NCI-H2227 treated with DMSO at 0.1 percent for 48 hours (cell line): ENCODE measurements at places on chromosomes 12 and 14.

GRCh38 chr14:71202881-71203280 lies 295.6 kb downstream of the PCNX1 start:
- no peak for DNase-seq

GRCh38 chr12:113647048-113647447 lies 175.4 kb upstream of the LHX5 start:
- DNase-seq = no peak

GRCh38 chr12:100141998-100142850 lies 450 bp downstream of the BLTP3B start:
- DNase-seq = peak; percentile 58

- DNase-seq = no peak
These were observed 3.0 kb downstream of the SMIM10L1 start for GRCh38 chr12:11174022-11174421.

GRCh38 chr12:25550186-25550585 lies 2.9 kb downstream of the LMNTD1 start:
- no peak for DNase-seq

DNA sequence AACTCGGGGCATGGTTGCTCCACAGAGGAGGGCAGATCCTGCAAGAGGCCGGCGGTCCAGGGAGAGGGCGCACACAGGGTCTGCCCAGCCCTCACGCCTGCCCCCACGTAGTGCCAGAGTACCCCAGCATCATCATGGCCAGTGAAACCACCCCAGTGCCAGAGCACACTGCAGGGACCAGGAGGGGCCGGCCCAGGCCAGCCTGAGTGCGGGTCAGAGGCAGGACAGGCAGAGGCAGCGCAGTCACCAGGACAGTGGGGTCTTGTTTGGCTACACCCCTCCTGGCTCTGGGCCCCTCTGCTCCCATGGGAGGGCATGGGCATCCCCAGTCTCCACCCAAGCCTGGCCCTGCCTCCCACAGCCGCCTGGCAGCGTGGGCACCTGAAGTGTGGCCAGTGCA lies 34.7 kb downstream of the LRCOL1 start:
- DNase-seq = no peak

- DNase-seq = no peak
These were observed 37.3 kb upstream of the C12orf75 start for GRCh38 chr12:105293187-105293586.

GRCh38 chr12:102052192-102053061 lies 9.4 kb downstream of the WASHC3 start:
- no peak for DNase-seq

DNA sequence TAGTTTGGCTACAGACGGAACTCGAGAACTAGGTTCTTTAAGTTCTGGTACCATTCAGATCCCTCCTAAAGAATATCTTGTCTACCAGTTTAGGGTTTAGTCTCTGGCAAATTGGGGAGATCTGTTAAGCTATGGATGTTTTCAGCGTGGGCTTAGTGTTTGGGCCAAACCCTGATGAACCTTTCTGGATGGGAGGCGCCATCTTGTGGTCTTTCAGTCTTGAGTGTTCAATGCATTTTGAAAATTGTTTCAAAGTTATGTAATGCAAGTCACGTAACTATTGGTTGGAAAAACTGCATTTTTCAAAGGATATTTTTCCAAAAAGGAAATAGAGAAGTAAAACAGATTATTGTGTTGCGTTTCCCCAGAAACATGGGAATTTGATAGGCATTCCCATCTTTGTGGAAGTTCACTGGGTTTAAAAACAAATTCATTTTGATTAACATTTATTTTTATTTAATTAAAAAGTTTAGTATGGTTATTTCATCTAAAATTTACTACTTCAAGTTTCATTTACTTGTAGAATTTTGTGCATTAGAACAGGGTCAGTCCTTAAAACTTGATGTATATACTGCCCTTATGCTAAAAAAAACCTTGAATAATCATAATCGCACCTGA lies 169.0 kb downstream of the PRIMA1 start:
- peak; percentile 4 for DNase-seq

DNA sequence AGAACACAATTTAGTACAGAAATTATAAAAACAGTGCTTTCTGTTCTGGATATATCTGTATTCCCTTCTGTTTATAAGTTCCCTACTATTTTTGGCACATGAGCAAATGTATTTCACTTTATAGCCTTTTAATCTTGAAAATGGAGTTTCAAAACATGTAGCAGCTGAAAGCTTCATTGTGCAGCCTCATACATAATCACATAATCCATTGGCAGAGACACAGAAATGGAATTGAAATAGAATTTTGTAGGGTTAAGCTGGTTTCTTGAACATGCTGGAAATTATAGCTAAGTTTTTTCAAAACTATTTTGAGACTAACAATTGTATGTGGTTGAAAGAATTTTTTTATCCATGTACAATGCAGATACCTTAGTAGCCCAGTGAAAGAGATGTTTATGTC lies 614.3 kb upstream of the MDGA2 start:
- DNase-seq = no peak

DNA sequence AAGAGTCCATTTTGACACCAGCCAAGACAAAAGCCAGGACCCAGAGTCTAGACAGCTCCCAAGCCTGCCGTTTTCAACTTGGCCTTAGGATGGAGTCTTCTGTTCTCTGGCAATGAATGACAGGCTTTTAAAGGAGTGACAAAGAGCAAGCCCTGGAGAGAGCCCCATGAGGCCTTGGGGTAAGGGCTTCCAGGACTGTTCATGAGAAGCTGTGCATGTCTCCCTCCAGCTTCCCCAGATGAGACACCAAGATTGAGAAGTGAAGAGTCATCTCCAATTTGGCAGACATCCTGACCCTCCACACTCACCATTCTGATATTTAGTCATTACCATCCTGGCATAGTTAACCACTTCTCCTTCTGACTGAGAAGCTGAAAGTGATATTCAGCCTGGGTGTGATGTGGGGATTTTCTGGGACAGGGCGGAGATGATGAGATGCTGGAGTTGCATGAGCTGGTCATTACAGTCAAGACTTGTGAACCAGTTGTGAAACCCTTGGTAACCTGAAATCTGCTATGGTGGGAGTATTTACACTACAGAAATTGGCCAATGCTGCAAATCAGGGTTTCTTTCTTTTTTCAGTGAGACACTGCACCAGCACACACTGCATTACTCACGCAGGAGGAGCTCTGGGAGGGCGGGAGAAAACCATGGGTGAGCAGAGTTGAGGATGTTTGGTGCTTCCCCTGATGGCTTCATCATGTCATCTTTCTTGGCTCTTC lies 77.8 kb downstream of the VCPKMT start:
- DNase-seq = no peak

- no peak for DNase-seq
These were observed 43.6 kb upstream of the DDX11 start for GRCh38 chr12:31029916-31030562.

GRCh38 chr12:41967668-41968500 lies 176.8 kb downstream of the GXYLT1 start:
- peak; percentile 52 for DNase-seq

DNA sequence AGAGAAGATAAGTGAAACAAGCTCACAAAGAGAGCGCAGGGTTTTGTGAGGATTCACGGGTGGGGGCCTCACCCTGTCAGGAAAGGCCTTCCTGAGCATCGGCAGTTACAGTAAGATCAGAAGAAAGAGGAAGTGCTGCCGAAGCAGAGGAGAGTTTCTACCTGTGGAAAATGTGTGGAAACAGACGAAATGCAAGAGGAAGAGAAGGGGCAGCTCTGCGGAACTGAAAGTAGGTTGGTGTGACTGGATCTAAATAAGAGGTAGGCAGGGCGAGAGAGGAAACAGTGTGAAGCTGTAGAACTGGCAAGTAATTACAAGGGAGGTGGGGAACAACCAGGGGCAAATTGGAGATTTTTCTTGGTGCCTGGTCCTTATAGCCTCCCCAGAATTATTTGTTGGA lies 2.6 kb downstream of the GPR68 start:
- no peak for DNase-seq

DNA sequence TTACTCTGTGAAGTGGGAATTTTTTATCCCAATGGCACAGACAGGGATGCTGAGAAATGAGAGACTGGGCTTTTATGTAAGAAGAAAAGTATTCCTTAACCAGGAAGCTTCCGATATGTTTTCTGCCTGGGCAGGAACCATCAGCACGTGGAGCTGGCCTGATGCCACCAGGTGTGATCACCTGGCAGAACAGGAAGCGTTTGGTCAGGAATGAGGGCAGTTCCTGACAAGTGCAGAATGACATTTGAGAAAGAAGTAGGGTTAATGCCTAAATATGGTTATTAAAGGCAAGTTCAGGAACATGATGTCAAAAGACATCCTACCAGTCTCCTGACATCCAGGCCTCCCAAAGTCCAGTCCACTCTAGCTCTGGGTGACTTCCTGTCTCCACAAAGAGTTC lies 210.3 kb downstream of the NUAK1 start:
- no peak for DNase-seq

- no peak for DNase-seq
These were observed 3.0 kb upstream of the PLEKHG6 start for GRCh38 chr12:6307529-6307928.

DNA sequence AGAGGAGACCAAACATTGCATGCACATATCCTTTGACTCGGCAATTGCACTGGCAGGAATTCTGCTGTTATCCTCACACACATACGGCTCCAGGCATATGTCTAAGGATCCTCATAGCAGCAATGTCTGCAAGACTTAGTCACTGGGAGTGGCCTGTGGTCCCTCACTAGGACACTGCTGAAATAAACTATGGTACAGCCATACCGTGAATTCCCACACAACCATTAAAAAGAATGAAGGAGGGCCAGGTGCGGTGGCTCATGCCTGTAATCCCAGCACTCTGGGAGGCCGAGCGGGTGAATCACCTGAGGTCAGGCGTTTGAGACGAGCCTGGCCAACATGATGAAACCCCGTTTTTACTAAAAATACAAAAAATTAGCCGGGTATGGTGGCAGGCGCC lies 105.1 kb downstream of the ZFP36L1 start:
- DNase-seq = no peak

- DNase-seq = no peak
These were observed 21.5 kb downstream of the PPTC7 start for GRCh38 chr12:110561471-110562201.

GRCh38 chr12:97375310-97375709 lies 87.3 kb upstream of the RMST start:
- no peak for DNase-seq

GRCh38 chr14:35374263-35374712 lies 30.3 kb downstream of the NFKBIA start:
- no peak for DNase-seq

GRCh38 chr12:95286713-95287112 lies 69.1 kb downstream of the VEZT start:
- DNase-seq = no peak

DNA sequence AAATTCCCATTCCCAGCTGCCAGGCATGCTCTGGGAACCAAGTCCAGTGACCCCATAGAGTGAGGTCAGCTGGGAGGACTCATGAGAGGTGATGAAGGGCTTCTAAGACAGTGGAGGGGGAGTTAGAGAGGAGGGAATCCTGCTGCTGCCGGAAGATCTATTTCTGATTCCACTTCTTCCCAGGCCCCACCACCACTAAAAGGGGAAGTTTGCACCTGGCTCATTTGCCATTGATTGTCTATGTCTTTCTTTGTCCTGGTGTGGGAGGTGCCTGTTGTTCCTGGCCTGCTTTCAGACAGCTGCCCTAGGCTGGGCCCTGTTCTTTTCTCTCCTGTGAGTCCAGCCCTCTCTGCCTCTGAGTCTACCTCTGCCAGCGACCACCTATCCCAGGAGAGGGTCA lies 3.0 kb upstream of the KRT6A start:
- DNase-seq = no peak

DNA sequence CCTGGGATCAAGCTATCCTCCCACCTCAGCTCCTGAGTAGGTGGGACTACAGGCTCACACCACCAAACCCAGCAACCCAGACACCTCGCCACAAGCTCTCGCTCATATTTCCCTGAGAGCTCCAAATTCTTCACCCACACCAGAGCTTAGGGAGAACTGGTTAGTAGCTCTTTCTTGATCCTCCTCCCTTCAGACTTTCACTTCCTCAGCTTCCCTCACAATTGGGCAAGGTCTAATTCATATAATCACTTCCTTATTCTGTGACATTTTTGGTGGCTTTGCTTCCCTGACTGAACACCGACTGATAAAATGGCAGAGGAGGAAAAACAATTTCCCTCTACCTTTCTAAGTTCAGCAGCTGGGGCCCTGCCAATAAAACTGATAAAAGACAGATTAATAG lies 88.5 kb downstream of the GXYLT1 start:
- DNase-seq = no peak

GRCh38 chr12:124259154-124260066 lies 35.5 kb upstream of the RFLNA start:
- DNase-seq = no peak
